ENCODE measurements at places on chromosomes 2 and 18.

- no peak for DNase-seq
Measured at GRCh38 chr2:215660687-215661086, 224.8 kb upstream of the FN1 start.

- DNase-seq: no peak
Measured at GRCh38 chr2:213119061-213119809, 32.2 kb downstream of the IKZF2 start.

GRCh38 chr2:70469435-70469834, 84.2 kb downstream of the TGFA start:
- no peak for DNase-seq

DNA sequence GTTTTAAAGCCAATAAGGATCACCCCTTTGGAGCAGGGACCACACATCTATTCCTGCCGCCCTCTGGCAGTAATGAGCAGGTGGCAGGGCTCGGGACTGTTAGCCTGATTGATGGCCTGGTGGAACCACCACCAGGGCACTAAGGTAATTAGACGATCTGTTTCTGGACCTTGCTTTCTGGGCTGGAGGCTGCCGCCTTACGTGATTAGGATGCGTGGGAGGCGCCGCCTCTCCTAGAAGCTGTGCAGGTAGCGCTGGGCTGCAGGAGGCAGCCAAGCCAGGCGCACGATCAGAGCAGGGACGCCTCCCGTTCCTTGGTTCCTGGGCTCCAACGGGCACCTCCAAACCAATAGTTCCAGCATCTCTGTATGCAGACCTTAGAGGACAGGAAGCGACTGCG, 242.6 kb upstream of the RAB12 start:
- DNase-seq: no peak

DNA sequence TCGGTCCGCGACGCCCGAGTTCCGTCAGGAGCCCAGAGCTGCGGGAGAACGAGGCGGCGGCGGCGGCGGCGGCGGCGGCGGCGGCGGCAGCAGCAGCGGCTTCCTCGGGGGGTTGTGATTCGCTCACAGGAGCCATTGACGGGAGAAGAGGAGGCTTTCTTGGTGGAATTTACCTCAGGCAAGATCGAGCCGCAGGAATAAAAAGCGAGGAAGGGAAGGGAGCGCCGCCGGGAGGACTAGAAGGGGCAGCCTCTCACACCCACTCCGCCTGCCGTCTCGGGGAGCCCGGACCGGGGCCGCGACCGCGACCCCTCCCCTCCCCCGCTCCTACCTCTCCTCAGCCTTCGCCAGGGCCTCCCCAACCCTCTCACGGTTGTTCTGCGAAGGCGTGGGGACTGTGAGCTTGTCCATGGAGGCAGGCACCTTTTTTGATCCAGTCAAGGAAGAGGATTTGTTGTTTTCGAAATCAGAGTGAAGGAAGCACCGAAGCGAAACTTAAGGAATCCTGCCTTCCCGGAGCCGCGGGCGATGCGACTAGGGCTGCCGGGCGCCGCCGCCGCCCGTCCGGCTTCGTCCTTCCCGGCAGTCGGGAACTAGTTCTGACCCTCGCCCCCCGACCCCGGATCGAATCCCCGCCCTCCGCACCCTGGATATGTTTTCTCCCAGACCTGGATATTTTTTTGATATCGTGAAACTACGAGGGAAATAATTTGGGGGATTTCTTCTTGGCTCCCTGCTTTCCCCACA, 506 bp downstream of the BMPR2 start:
- peak; percentile 59 for DNase-seq
